ENCODE measurements at places on chromosomes 3 and 15.

- DNase-seq: no peak
Measured at GRCh38 chr3:41693799-41694198, 268.1 kb downstream of the ULK4 start.

DNA sequence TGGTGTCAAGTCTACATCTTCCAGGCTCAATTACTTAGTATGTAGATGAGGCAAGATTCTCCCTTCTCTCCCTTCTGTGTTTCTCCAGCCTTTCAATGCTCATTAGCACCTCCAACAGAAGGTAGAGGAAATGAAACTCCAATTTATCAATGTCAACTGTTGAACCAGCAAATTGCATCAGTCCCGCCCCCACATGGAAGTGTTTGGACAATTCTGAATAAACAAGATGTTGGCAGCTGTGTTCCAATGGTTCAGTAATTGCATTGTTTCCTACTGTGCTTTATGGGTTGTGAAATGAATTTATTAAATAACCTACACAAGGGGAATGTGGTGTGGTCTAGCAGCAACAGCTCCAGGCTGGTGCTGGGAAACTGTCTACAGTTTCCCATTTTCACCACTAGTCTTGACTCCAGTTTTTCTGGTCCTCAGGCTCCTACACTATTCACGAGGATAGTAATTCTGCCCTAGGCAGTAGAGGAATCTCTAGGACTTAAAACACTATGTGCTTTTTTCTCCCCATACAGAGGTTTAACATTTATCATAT, 91.9 kb downstream of the MB21D2 start:
- no peak for DNase-seq

- no peak for DNase-seq
Measured at GRCh38 chr15:56891852-56892440, 26.5 kb upstream of the TCF12 start.

DNA sequence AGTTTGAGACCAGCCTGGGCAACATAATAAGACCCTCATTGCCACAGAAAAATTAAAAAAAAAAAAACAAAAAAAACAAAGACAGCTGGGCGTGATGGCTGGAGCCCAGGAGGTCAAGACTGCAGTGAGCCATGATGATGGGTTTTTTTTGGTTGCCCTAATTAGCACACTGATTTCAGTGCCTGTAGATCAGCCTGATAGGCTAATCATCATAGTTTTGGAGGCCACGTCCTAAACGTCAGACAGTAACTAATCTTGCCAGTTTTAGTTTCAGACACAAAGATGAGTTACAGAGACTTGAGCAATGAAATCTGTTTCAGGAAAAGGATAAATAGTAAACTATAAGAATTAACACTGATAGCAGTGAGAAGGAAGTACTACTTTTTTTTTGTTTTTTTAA, 55.4 kb downstream of the LRCH3 start:
- no peak for DNase-seq

Data from effector memory CD4-positive, alpha-beta T cell (primary cell).